ENCODE measurements at places on chromosomes 1 and 21. TPM values are rescaled to one million over a fixed set of nuclear protein-coding genes. Genes with fewer than 3 reads are reported as not detected.

DNA sequence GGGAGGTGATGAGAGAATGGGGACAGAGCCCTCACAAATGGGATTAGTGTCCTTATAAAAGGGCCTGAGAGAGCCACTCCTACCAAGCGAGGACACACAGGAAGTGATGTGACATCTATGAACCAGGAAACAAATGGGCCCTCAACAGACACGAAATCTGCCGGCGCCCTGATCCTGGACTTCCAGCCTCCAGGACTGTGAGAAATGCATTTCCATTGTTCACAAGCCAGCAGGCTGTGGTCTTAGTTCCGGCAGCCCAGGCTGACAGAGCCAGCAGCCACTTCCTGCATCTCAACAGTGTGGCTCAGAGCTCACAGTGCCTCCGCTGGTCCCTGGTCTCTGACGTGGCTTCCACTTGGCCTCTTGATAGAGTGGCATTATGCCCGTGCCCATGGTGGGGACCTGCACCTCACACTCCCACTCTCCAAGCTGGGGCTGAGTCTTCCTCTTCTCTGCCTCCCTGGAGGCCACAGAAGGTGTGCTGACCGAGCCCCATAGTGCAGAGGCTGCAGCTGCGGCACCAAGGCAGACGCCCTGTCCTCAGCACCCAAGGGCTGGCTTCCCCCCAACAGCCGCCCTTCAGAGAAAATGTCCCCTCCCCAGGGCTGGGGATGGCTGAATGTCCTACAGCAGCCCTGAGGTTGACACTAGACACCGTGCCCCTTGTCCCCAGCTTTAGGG, 44.9 kb downstream of the ACOT7 start:
- no peak for DNase-seq

DNA sequence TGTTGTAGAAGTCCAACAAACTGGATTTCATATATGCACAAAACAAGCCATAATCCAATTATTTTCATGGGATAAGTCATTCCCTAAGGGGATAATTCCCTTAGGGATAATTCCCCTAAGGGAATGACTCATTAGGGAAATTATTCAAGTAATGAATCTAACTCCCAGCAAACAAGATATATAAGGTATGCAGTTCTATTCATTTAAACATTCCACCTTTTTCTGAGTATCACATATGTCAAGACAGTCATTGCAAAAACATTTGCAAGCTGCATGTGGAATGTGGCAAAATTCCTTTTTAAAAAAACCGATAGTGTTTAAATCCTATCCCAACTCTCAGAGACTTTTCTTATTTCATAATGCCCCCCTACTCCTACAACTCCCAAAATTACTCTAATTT, 131.2 kb downstream of the AKT3 start:
- DNase-seq: no peak

- no peak for DNase-seq
Measured at GRCh38 chr1:40928699-40929098, 50.8 kb upstream of the CTPS1 start.

- DNase-seq: no peak
Measured at GRCh38 chr1:235226933-235227332, 65.9 kb upstream of the RBM34 start.

The PTGER3 gene
- total RNA-seq: 0.08 TPM

The ZNF593OS gene
- not detected for total RNA-seq

The MAST2 gene
- 77.0 TPM for total RNA-seq

The RUNX1 gene
- 22.4 TPM for total RNA-seq

Measured in Panc1 (cell line).